Globus pallidus (tissue), 1 donor: ENCODE measurements at places on chromosomes 1 and 21.

DNA sequence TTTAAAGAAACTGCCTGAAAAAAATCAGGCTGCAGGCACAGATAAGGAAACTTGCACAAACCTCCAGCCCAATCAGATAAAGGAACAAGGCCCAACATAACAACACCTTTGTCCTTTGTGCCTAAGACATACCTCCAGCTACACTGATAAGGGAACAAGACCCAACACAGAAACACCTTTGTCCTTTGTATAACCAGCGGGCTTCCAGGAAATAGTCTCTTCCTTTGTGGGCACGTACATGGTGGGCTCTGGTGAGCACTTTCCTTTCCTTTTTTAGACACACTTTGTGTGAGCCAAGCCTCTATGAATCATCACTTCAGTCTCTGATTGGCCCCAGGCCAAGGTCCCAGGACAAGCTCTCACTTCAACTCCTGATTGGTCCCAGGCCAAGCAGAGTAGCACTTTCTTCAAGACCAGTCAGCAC, 23.6 kb downstream of the ZNF670 start:
- DNase-seq = no peak

- no peak for DNase-seq
These were observed 177.1 kb upstream of the RAB4A start for GRCh38 chr1:229093609-229094336.

DNA sequence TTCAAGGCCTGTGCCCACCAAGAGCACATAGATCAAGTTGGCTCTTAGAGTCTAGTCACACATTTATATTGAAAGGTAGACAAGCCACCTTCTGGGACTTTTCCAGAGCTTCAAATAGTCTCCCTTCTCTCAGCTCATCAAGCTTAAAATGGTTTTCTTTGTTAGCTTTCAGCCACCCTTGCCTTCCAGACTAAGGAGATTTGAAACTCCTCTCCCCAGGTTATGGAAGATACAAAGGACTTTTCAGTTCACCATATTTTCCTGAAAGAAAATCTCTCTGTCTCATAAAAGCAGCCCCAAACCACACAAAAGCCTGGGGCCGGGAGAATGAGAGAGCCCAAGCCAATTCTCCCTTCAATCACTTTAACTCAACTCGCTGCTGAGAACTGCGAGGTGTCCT, 134.1 kb downstream of the ZC3H11B start:
- no peak for DNase-seq

GRCh38 chr1:76496871-76497270, 370.4 kb upstream of the ST6GALNAC5 start:
- DNase-seq = no peak

DNA sequence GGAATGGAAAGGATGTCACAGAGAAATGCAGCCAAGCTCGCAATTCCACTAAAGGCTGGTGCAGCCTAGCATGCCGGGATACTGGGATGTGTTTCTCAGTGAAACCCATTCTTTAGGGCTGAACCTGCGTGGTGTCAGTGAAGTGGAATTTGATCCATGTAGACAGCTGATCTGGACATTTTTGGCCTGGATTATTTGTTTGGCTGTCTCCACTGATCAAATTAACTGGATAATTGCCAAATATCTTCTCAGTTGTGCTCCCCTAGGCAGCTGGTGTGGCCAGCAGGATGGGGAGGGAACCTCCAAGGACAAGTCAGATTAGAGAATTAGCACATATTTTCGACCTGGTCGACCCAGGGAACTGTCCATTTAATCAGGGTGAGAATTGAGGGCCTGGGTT, 318.4 kb downstream of the RPS6KC1 start:
- DNase-seq = no peak

DNA sequence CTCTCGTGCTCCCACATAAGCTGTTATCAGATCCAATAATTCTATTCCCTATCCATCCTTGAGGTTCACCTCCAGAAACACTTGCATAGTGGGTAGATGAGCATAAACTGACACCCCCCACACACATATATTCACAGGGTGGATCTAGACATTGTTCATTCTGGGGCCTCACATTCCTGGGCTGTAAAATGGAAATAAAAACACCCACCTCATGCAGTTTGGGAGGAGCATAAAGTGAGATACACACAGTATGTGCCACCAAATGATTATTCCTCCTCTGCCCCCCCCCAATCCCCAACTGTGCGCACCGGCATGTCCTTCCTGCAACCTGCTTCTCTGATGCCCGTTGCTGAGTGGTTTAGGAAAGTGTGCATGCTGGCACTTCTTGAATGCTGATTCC, 17.9 kb downstream of the PRDM15 start:
- DNase-seq = no peak

GRCh38 chr1:162660574-162660973, 28.3 kb downstream of the DDR2 start:
- DNase-seq = no peak

DNA sequence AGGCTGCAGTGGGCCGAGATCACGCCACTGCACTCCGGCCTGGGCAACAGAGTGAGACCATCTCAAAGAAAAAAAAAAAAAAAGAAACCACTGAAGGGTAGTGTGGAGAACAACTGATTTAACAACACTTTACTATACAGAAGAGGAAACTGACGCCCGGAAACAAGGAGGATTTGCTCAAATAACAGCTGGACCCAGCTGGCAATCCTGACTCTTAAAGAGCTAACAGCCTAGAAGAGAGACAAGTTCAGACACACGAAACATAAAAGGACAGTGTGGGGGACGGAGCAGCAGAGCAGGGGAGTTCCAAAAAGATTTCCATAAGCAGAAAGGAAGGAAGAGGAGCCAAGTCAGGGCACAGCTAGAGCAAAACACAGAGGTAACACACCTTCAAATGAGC, 4.4 kb downstream of the ECHDC2 start:
- DNase-seq = no peak

- DNase-seq = no peak
These were observed 834.2 kb upstream of the CXADR start for GRCh38 chr21:16678429-16679160.

GRCh38 chr21:34936371-34936789, 112.7 kb downstream of the RUNX1 start:
- DNase-seq = no peak

GRCh38 chr1:94772230-94772641, 47.9 kb upstream of the SLC44A3 start:
- no peak for DNase-seq
